HCT116 (cell line): ENCODE measurements at places on chromosomes 2 and 18. TPM values are rescaled to one million over a fixed set of nuclear protein-coding genes. Genes with fewer than 3 reads are reported as not detected.

Gene SCYGR8
- total RNA-seq = not detected

Gene TTC32
- 6.3 TPM for total RNA-seq

Gene SLC9A4
- 0.07 TPM for total RNA-seq

Gene SLC16A14
- total RNA-seq = 7.9 TPM

Gene ALPG
- 0.10 TPM for total RNA-seq

Gene MYCN
- total RNA-seq = not detected

Gene AQP12B
- total RNA-seq = not detected

Gene VWA3B
- total RNA-seq = 0.47 TPM

Gene GPR35
- total RNA-seq = 4.2 TPM
